NCI-H1930 (cell line): ENCODE measurements at places on chromosomes 12 and 14.

GRCh38 chr14:103593577-103593976 lies 30.8 kb downstream of the COA8 start:
- DNase-seq, result no peak

GRCh38 chr14:77301103-77301502 lies 19.6 kb downstream of the POMT2 start:
- DNase-seq, result peak; percentile 25

GRCh38 chr12:12537421-12537820 lies 25.2 kb downstream of the DUSP16 start:
- DNase-seq, result no peak

GRCh38 chr12:51183816-51184215 lies 10.9 kb upstream of the TFCP2 start:
- no peak for DNase-seq

GRCh38 chr12:112170971-112171596 lies 45.7 kb downstream of the TRAFD1 start:
- no peak for DNase-seq

- DNase-seq, result no peak
These were observed 4.4 kb downstream of the ZNF219 start for GRCh38 chr14:21093769-21094681.

- no peak for DNase-seq
These were observed 234.6 kb downstream of the PCNX1 start for GRCh38 chr14:71141701-71142374.

DNA sequence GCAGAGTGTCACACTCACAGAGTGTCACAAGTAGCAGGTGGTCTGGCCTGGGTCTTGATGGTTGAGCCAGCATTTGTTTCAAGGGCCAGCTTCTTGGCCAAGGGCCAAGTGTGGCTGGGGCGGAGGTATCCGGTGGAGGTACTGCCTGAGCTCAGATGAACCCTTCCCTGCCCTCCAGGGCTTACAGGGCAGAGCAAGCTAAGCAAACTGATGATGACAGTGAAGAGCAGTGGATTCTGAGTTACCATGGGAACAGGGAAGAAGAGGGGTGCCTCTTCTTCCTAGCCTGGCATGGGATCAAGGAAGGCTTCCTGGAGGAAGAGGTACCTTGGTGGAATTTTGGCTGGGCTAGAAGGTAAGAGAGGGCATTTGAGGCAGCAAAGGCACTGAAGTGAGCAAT lies 35.7 kb downstream of the MVK start:
- no peak for DNase-seq

DNA sequence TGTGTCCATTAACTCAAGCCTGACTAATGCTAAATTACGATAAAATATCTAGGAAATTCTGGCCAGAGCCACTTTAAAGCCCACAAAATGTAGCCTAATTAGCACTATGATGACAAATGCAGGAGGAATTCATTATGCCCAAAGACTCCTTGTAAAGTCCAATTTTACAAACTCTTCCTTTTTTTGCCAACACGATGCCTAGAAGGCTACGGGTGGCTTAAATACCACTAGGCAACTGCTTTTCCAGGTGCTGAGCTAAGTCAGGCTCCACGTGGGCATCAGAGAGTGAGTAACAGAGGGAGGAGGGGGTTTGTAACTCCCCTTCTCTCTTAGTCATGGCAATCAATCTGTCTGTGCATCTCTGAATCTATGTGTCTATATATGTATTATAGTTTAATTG lies 172.4 kb upstream of the NTF3 start:
- no peak for DNase-seq

GRCh38 chr12:63396135-63396534 lies 245.1 kb upstream of the AVPR1A start:
- DNase-seq, result no peak

GRCh38 chr14:101065696-101066694 lies 162.5 kb upstream of the RTL1 start:
- no peak for DNase-seq

GRCh38 chr12:76057326-76057725 lies 25.8 kb upstream of the PHLDA1 start:
- no peak for DNase-seq

DNA sequence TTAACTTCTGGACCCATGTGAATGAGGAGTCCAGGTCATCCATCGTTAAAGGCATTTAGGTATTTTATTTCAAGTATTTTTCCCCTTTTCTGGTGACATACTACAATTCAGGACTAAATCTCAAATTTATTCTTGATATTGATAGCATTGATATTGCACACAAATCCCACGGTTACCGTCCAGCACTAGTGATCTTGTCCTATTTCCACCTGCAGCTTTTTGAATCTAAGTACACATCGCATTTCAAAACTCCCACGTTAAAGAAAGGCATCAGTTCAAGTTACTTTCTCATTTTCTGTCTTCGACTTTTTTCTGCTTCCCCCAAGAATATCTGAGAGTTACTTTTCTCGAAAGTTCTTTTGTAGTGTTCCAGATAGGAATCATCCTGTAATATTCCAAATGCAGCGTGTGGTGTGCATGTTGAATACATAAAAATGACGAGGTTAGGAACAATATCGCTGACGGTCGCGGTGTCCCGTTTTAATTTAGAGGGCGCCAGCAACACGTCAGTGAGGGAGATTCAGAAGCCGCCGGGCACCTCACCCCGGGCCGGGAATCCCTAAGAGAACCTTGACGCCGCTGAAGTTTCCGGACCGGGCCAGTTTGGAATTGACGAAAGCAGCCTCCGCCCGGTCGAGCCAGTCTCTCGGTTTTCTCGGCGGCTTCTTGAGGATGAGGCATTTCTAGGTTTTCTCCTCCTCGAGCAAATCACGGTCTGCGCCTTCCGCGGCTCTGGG lies 569 bp upstream of the RGS6 start:
- DNase-seq, result no peak

DNA sequence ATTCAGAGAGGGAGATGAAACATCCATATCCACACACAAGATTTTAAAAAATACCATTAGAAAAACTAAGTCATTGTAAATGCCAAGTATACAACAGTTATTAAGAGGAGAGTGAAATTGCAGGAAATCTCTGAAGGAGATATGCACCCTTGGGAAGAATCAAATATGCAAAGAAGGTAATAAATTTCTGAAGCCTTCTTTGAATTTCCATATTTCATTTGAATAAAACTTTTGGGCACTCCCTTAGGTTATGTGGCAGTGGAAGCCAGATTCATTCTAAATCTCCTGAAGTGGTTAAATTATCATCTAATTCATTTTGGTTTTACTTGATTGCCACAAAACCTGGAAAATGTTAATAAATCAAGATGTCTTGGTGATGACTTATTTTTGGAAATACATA lies 138.9 kb upstream of the CLEC14A start:
- DNase-seq, result no peak

DNA sequence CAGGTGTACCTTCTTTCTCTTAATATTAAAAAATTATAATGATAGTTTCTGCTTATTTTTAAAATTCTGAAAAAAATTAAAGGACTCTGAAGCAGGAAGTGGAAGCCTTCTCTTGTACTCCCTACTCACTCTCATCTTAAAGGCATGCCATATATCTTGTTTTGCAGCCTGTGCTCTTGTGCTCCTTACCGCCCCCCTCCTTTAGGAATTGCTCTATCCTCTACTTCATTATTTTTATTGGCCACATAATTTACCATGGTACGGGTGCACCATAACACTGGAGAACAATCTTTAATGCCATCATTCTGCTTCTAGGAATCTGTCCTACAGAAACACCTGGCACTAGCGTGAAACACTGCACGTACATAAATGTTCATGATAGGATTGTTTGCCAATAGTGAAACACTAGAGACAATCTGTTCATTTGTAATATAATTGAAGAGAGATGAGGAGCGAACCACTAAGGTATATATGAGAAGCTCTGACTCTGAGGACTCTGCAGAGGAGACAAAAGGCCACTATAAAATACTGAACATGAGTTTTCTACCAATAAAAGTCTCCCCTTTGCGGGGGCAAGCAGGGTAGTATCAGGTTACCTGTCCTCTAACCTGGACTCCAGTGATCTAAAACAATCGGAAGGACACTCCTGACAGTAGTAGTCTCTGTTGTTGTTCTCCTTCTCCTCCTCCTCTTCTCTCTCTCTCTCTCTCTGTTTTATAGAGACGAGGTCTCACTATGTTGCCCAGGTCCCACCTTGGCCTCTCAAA lies 6.3 kb upstream of the NYNRIN start:
- DNase-seq, result no peak

- DNase-seq, result no peak
These were observed 15.0 kb downstream of the BAG5 start for GRCh38 chr14:103547455-103547940.

DNA sequence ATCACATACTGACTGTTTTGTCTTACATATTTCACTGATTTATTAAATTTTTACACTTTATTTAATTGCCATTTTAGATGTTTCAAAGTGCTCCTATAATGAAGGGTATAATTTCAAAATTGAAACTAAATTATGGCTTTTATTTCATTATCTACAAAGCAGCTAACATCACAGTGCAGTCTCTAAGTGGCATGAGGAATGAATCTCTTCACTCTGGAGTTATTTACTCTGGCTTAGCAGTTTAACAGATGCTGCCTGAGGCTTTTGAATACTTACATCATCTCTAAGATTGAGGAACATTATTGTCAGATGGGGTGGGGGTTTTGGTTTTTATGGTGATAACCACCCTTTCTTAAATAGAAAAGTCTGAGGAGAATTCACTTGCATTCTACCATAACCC lies 386.4 kb downstream of the TRHDE start:
- no peak for DNase-seq

DNA sequence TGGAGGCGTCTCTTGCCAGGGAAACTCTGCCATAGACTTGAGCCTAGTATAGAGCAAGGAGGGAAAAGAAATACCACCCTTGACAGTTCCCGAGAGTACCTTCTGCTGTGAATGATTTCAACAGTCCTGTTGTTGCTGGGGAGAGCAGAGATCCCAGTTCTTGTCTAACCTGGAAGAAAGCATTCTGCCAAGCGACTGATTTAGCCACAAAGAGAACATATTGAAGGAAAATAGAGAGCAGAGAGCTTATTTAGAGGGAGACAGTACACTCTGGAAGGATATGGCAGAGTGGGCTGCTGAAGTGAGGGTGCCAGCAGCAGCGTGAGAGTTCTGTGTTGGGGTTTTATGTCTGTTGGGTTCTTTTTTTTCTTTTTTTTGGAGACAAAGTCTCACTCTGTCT lies 966.9 kb upstream of the TMEM132C start:
- DNase-seq, result no peak

- no peak for DNase-seq
These were observed 46.3 kb upstream of the FAR2 start for GRCh38 chr12:29102741-29103140.

DNA sequence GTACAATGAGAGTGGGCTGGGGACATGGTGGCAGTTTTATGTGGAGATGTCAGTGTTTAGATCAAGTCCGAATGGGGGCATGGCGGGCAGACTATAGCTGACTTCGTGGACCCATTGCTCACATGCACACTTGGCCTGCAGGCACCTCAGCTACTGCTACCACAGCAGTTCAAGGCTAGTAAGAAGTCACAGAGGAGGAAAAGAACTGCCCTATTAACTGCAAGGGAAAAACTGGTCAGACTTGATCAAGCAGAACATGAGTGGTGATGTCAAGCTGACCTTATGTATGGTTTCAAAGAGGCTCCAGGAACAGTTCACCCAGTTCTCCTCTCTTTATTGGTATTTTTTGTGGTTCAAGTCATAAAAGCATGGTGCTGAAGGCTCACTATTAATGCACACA lies 30.2 kb upstream of the FRS2 start:
- no peak for DNase-seq

- DNase-seq, result no peak
These were observed 204.3 kb downstream of the KIF26A start for GRCh38 chr14:104342435-104343293.

GRCh38 chr14:55518391-55518790 lies 61.6 kb upstream of the KTN1 start:
- no peak for DNase-seq

DNA sequence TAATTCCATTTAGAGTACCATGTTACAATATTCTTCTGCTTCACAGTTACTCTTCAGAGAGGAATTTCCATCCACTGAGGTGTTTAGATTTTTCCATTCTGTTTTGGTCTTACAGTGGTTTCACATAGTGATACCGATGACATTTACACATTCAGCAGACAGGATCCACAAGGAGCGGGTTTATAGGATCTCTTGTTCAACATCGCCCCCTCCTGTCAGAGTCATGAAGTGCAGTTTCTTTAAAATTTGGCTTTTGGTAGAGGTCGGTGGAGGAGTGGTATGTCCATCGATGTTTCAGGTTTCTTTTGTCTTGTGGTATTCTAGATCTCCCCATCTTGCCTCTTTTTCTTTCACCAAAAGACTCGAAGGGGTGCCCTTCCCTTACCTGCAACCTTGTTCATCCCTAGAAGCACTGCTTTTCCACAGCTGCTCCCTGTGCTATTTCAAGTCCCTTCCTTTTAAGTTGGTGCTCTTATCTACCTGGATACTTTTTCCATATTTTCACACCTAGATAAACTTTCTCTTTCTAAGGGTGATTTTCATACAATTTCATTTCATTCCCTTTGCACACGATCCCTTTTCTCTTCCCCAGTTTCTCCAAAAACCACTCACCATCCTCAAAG lies 181.3 kb downstream of the ITPR2 start:
- DNase-seq, result no peak

GRCh38 chr12:26717757-26718156 lies 115.2 kb downstream of the ITPR2 start:
- DNase-seq, result no peak

GRCh38 chr12:117158911-117159553 lies 31.2 kb downstream of the FBXO21 start:
- no peak for DNase-seq

DNA sequence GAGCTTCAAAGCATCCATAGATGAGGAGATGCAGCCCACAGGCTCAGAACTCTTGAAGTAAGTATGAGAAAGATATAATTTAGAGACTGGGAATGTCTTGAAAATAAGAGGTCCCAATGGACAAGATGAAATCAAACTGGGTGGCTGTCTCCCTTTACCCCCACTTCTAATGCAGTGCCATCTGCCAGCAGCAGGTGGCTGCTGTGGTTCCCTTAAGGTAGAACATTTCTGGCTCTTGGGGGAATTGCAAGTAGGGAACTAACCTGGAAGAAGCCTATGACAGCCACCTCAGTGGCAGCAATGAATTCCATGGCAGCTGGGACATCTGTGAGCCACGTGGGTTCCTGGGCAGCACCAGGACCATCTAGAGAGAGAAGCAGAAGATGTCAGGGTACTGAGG lies 648 bp downstream of the ERP27 start:
- no peak for DNase-seq

DNA sequence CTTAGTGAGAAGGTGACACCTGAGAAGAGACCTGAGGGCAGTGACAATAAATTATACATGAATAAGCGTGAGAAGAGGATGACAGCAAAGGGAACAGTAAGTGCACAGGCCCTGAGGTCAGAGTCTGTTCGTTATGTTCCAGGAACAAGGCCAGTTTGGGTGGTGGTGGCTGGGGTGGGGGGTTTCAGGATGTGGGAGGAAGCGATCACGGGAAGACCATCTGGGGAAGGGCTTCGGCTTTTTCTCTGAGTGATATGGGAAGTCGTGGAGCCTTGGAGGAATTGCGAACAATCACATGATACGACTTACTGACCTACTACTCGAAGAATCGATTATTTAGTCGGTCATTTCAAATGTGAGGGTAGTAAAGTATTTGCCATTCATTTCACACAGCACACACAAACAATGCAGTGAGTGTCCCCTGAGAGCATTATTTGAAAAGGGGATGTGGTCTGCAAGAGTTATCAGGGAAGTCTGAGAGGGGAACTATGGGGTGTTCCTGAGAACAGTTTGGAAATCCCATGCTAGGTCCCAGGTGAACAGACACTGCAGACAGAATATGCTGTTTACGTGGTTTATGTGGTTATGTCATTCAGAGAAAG lies 94.7 kb downstream of the SLC38A1 start:
- no peak for DNase-seq
